ENCODE measurements at places on chromosomes 6 and 20. TPM values are rescaled to one million over a fixed set of nuclear protein-coding genes. Genes with fewer than 3 reads are reported as not detected.

Gene EYA2
- not detected for total RNA-seq

- peaks cover 29% of the 10 kb centered on the region for H3K36me3 ChIP-seq
- peaks cover 91% of the 10 kb centered on the region for H3K4me1 ChIP-seq
- peak; percentile 35 for DNase-seq
- H3K27me3 ChIP-seq, result no peaks in the 10 kb centered on the region
- peak overlapping the region; percentile 100 for H3K27ac ChIP-seq
Observed at GRCh38 chr20:53579581-53580375, 13.9 kb downstream of the ZNF217 start.

DNA sequence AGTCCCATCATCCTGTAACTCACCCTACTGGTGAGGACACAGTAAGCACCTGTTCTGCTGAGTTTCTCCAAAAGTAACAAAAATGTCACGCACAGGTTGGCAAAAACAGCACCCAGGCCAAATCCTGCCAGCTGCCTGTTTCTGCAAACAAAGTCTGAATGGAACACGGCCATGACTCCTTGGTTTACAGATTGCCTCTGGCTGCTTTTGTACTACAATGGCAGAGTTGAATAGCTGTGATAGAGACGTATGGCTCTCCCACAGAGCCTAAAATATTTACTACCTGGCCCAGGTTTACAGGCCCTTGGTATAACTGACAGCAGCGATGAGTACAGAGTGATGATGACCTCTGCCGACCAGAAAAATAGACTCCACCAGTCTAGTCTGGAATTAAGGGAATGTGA, 52.6 kb downstream of the CNKSR3 start:
- peaks cover 9% of the 10 kb centered on the region for H3K4me1 ChIP-seq
- no peak overlapping the region for H3K4me3 ChIP-seq
- H3K36me3 ChIP-seq, result no peaks in the 10 kb centered on the region
- no peak for DNase-seq
- no peak overlapping the region for H3K27ac ChIP-seq

Gene SLC17A4
- not detected for total RNA-seq

DNA sequence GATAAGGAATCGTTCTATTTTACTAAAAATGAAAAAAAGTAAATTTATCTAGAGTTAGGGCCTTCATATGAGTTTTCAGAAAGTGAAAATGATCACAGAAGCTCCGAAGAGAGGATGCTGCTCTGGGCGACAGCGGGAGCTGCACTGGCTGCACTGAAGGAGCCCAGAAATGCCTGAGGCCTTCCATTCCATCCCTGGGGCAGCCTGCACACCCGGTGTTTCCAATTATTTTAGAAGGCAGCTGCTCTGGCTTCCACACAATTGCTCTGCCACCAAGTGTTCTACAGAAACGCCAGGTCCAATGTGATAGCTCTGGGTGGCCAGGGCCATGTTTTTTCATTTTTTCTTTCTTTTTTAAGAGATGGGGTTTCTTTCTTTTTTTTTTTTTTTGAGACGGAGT, 3.6 kb downstream of the DTNBP1 start:
- H3K27ac ChIP-seq, result no peak overlapping the region
- no peaks in the 10 kb centered on the region for H3K36me3 ChIP-seq
- peaks cover 9% of the 10 kb centered on the region for H3K27me3 ChIP-seq
- peaks cover 47% of the 10 kb centered on the region for H3K4me1 ChIP-seq
- DNase-seq, result no peak

Gene RNF39
- total RNA-seq, result not detected

- H3K27me3 ChIP-seq, result no peaks in the 10 kb centered on the region
- no peaks in the 10 kb centered on the region for H3K4me1 ChIP-seq
- DNase-seq, result no peak
- H3K4me3 ChIP-seq, result no peak overlapping the region
- H3K36me3 ChIP-seq, result no peaks in the 10 kb centered on the region
- H3K27ac ChIP-seq, result no peak overlapping the region
Observed at GRCh38 chr20:15610787-15611186, 962.5 kb downstream of the KIF16B start.

- no peak overlapping the region for H3K27ac ChIP-seq
- H3K4me1 ChIP-seq, result no peaks in the 10 kb centered on the region
- no peaks in the 10 kb centered on the region for H3K27me3 ChIP-seq
- H3K4me3 ChIP-seq, result no peak overlapping the region
- H3K36me3 ChIP-seq, result no peaks in the 10 kb centered on the region
Observed at GRCh38 chr6:38040254-38040653, 220.7 kb downstream of the ZFAND3 start.

GRCh38 chr6:12241493-12242175, 48.5 kb upstream of the EDN1 start:
- peaks cover 14% of the 10 kb centered on the region for H3K27me3 ChIP-seq
- H3K27ac ChIP-seq, result peak overlapping the region; percentile 64
- peaks cover 23% of the 10 kb centered on the region for H3K4me1 ChIP-seq
- H3K36me3 ChIP-seq, result no peaks in the 10 kb centered on the region
- H3K4me3 ChIP-seq, result peak overlapping the region; percentile 35

DNA sequence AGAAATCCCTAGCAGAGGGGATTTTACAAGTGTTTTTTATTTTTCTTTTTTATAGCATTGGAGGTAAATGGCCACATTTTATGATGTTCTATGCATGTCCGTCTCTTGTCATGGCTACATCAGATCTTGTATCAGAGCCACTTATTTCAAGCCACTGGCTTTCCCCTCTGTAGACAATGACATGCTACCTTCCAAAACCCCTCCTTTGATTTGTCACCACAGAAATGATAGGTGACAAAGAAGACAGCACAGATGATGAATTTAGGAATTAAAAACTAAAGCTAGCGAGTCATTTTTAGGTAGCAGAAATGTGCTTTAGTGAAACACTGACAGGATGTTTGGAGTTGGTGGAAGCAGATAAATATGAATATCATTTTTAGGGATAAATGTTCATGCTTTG, 20.8 kb downstream of the PLCB1 start:
- peak overlapping the region; percentile 36 for H3K4me3 ChIP-seq
- H3K27ac ChIP-seq, result peak overlapping the region; percentile 31
- H3K36me3 ChIP-seq, result peaks cover under 1% of the 10 kb centered on the region
- no peak for DNase-seq
- H3K27me3 ChIP-seq, result peaks cover 4% of the 10 kb centered on the region

DNA sequence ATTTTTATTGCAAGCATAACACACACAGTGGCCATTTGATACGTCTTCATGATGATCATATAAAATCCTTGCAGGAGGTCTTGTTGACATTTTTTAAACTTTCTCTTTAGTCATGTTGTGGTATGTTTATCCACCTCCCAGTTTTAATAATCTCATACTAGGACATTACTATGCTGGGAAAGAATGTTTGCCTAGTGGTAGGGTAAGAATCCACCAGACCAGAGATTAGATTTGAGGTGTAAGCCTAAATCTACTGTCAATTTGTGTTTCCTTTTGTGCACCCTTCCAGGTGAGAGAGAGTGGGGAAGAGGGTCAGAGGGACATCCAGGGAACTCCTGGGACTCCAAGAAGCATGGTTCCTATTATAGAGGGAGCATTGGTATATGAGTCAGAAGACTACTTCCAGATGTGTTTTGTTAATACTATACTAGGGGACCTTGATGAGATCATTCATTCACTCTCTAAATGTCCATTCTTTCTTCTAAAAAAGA, 298.3 kb upstream of the SASH1 start:
- H3K27ac ChIP-seq, result no peak overlapping the region
- H3K4me1 ChIP-seq, result no peaks in the 10 kb centered on the region
- no peak for DNase-seq

DNA sequence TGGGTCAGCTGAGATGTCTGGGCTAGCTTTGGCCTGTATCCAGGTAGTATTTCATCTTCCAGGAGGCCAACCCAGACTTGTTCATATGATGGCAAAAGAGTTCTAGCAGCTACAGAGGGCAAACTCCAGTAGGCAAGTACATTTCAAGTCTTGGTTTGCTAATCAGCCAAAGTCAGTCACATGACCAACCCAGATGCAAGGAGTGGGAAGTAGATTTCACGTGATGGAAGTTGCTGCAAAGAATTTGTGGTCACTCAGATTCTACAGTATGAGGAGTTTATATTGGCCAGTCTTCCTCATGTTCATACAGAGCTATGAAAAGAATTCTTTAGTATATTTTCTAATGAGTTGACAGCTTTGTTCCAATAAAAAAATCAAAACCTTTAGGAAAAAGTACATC, 101.8 kb downstream of the PHACTR1 start:
- no peak for DNase-seq
- no peak overlapping the region for H3K27ac ChIP-seq
- H3K36me3 ChIP-seq, result no peaks in the 10 kb centered on the region

DNA sequence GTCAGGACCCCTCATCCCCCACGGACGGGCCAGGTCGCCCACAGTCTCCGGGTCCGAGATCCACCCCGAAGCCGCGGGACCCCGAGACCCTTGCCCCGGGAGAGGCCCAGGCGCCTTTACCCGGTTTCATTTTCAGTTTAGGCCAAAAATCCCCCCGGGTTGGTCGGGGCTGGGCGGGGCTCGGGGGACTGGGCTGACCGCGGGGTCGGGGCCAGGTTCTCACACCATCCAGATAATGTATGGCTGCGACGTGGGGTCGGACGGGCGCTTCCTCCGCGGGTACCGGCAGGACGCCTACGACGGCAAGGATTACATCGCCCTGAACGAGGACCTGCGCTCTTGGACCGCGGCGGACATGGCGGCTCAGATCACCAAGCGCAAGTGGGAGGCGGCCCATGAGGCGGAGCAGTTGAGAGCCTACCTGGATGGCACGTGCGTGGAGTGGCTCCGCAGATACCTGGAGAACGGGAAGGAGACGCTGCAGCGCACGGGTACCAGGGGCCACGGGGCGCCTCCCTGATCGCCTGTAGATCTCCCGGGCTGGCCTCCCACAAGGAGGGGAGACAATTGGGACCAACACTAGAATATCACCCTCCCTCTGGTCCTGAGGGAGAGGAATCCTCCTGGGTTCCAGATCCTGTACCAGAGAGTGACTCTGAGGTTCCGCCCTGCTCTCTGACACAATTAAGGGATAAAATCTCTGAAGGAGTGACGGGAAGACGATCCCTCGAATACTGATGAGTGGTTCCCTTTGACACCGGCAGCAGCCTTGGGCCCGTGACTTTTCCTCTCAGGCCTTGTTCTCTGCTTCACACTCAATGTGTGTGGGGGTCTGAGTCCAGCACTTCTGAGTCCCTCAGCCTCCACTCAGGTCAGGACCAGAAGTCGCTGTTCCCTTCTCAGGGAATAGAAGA, 978 bp downstream of the HLA-A start:
- peak overlapping the region; percentile 98 for H3K4me3 ChIP-seq
- H3K27me3 ChIP-seq, result no peaks in the 10 kb centered on the region
- peaks cover 56% of the 10 kb centered on the region for H3K4me1 ChIP-seq
- DNase-seq, result peak; percentile 50
- H3K27ac ChIP-seq, result peak overlapping the region; percentile 99

Gene TNFRSF6B
- total RNA-seq, result 1.0 TPM

DNA sequence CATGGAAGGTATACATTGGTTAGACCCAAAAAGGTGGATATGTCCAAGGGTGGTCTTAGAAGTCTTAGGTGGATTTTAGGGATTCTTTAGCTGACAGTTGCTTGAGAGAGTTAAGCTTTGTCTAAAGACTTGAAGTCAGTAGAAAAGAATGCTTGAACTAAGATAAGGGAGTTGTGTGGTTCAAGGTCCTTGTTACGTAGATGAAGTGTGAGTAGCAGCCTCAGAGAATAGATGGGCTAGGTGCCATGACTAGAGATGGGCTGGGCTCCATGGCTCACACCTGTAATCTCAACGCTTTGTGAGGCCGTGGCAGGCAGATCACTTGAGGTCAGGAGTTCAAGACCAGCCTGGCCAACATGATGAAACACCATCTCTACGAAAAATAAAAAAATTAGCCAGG, 1.7 kb downstream of the SHLD1 start:
- H3K4me1 ChIP-seq, result peaks cover 28% of the 10 kb centered on the region
- DNase-seq, result no peak
- H3K4me3 ChIP-seq, result peak overlapping the region; percentile 90
- peak overlapping the region; percentile 50 for H3K27ac ChIP-seq
- H3K27me3 ChIP-seq, result no peaks in the 10 kb centered on the region
- H3K36me3 ChIP-seq, result peaks cover 3% of the 10 kb centered on the region

Gene CCN6
- 0.25 TPM for total RNA-seq

DNA sequence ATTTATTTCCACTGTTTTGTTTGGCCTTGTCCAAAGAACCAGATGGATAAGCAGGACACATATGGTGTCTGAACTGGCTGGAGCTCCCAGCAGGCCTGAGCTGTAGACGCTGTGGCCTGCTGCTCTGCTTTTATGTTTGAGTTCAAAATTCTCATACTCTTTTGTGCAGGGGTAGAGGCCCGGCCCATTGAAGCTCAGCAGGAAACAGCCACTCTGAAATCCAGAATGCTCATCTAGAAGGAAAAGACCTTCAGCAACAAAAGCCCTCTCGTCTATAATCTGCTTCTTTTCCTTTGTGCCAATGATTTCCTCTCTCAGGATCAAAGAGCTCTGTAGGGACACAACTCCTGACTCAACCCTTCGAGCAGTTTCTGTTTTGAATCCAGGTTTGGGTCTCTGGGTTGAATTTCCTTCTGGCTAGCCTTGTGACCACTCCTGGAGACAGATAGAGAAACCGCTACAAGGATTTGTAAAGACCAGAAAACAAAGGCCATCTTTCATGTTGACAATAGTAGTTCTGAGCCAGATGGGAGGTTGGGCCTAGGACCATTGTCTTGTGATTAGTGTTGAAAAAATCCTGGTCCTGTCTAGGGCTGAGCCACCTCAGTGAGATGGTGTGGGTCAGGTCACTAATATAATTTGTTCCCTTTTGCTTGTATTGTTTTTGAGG, 446.7 kb downstream of the BCKDHB start:
- no peak overlapping the region for H3K4me3 ChIP-seq
- H3K27me3 ChIP-seq, result no peaks in the 10 kb centered on the region
- no peak for DNase-seq
- no peak overlapping the region for H3K27ac ChIP-seq

Gene SLC2A10
- 0.07 TPM for total RNA-seq

- H3K27me3 ChIP-seq, result no peaks in the 10 kb centered on the region
- no peak overlapping the region for H3K4me3 ChIP-seq
- no peak for DNase-seq
- no peaks in the 10 kb centered on the region for H3K36me3 ChIP-seq
Observed at GRCh38 chr6:123448306-123448884, 188.4 kb downstream of the TRDN start.

DNA sequence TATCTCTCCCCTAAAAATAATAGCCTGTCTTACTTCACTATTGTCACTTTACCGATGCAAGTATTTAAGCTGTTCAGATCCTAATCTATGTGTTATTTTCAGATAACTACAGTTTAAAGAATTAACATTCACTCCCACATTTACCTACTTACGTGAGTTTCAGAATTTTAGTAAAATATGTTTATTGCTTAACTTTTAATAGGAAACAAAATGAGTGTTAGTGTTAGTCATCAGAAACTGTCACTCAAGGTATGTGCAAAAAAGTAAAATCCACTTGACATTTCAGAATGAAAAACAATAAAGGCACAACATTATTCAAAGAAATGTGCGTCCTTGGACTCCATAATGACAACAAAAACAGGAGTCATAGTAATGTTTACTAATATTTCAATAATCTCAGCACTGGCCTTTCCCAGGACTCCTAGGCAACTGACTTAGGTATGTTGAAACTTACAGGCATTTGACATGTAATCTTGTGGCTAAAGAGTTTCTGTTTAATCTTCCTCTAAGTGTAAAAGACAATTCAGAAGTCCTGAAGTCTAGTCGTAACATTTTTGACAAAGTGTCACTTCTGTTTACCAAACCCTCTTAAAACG, 4.5 kb downstream of the ATXN1 start:
- no peak for DNase-seq
- H3K4me1 ChIP-seq, result peaks cover 60% of the 10 kb centered on the region
- H3K27me3 ChIP-seq, result no peaks in the 10 kb centered on the region
- H3K36me3 ChIP-seq, result peaks cover 13% of the 10 kb centered on the region
- H3K4me3 ChIP-seq, result peak overlapping the region; percentile 27

- no peaks in the 10 kb centered on the region for H3K36me3 ChIP-seq
- H3K27me3 ChIP-seq, result no peaks in the 10 kb centered on the region
- H3K4me1 ChIP-seq, result peaks cover 30% of the 10 kb centered on the region
- no peak overlapping the region for H3K4me3 ChIP-seq
- no peak overlapping the region for H3K27ac ChIP-seq
- DNase-seq, result no peak
Observed at GRCh38 chr20:47379433-47380150, 23.1 kb upstream of the ZMYND8 start.

All from activated T-cell treated with anti-CD3 and anti-CD28 coated beads, Interleukin-2, amount 50 U/mL, for 72 hours (primary cell).